SHP77 (cell line): ENCODE measurements at places on chromosomes 1 and 21.

DNA sequence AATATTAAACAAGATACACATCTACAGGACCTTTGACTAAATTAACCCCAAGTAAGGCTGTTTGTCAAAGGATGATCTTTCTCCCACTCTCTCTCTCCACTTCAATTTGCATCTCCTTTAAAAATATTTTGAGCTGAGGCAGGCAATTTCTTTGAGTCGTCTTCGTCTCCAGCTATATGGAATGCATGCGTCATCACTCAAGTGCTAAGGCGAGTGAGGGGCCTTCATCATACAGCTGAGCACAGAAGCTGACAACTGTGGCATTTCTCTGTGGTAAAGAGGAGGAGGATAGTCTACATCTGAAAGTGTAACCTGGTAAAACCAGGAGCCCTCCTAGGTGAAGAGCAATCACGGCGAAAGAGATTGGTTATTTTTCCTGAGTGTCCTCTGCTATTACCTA is 7.6 kb downstream of the EPHX4 start:
- DNase-seq: no peak

DNA sequence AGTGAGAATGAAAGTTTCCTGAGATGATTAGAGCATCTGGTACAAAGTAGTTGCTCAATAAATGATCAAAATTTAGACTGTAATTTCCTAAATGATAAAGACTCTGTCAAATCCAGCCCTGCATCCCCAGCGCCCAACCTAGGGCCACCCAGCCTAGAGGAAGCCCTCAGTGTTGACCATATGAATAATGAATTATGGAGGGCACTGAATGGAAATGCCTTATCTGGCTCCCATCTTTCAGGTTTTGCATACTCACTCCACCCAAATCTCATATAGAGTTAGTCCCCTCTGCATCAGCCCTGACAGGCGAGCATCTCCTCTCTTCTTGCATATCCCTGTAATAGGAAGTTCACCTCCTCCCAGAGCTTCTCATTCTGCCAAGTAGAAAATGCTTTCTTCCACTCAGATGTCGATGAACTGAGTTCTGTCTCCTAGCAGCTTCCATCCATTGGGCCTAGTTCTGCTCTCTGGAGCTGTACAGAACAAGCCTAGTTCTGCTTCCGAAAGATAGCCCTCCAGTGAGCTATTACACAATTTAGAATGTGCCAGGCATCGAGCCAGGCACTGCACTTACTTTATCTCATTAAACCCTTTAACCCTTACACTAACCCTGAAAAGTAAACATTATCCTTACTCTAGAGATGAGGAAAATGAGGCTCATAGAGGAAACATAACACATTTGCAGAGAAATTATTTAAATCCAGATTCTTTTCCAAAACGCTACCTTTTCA is 20.9 kb downstream of the COA7 start:
- DNase-seq: no peak

DNA sequence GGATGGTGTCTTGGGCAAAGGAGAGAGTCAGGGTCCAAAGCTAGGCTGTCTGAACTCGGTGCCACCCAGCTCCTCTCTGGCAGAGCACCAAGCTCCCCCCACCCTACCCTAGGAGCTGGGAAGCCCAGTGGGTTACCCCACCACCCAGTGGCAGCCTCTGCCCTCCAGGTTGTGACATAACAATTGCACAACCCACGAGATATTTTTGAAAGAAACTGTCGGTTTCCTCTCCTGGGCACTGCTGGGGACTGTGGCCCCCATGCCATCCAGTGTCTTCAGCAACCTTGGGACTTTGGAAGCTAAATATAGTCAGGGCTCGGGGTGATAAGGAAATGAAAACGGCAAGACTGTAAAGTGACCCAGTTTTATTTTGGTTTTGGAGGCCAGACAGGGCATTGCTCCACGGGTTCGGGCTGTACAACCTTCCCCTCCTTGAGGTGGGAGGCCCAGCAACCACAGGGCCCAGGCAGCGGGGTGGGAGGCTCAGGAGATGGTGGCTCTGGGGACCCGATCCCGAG is 1.4 kb downstream of the CITED4 start:
- no peak for DNase-seq

GRCh38 chr1:237759377-237759776 is 131.3 kb downstream of the ZP4 start:
- DNase-seq: no peak

- DNase-seq: no peak
Measured at GRCh38 chr1:27153549-27153886, 1.4 kb downstream of the SLC9A1 start.

GRCh38 chr1:57440096-57440495 is 16.2 kb upstream of the DAB1 start:
- DNase-seq: no peak

GRCh38 chr1:163161841-163162240 is 40.9 kb downstream of the RGS5 start:
- no peak for DNase-seq

GRCh38 chr1:36136535-36136934 is 11.5 kb upstream of the COL8A2 start:
- no peak for DNase-seq

- no peak for DNase-seq
Measured at GRCh38 chr1:204323887-204324286, 35.8 kb downstream of the PLEKHA6 start.

DNA sequence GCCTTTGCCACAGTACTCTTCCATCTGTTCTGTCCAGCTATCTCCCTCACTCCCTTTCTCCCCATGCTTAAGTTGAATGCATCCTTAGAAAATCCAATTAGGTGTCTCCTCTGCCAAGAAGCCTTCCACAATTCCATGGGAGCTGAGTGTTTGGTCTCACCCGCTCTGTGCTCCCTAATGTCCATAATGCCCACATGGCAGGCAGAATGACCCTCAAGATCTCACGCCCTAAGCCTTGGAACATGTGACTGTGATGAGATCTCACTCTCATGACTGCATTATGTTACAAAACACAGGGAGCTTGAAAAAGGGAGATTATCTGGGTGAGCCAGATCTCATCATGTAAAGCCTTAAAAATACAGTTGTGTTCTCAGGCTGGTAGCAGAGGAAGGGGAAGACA is 229.4 kb downstream of the OMA1 start:
- DNase-seq: no peak

GRCh38 chr1:28510273-28510969 is 4.6 kb downstream of the RCC1 start:
- DNase-seq: no peak

- no peak for DNase-seq
Measured at GRCh38 chr1:233443040-233443760, 115.7 kb downstream of the MAP3K21 start.

DNA sequence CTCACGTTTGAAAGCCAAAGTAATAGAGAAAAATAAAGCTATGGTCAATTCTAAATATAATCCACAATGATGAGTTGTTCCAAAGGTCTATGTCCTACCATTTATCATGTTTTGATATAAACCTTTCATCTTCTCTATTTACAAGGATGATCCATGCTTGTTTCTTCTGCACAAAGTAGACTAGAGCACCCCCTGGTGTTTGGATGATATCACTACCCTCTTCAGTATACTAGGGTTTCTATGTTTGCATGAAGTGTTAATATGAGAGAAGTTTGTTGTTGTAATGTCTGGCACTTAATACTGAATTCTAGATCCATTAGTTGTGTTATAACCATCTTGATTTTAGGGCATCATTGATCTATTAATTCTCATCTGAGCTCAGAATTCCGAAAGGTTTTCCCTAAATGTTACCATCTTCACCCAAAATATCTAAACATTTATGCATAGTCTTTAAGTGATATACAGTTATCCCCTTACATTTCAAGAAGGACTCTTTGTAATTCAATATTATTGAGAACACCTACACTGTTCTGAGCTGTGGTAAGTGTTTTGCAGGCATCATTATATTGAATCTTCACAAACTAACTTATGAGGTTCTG is 21.1 kb downstream of the CLDN8 start:
- peak; percentile 62 for DNase-seq

DNA sequence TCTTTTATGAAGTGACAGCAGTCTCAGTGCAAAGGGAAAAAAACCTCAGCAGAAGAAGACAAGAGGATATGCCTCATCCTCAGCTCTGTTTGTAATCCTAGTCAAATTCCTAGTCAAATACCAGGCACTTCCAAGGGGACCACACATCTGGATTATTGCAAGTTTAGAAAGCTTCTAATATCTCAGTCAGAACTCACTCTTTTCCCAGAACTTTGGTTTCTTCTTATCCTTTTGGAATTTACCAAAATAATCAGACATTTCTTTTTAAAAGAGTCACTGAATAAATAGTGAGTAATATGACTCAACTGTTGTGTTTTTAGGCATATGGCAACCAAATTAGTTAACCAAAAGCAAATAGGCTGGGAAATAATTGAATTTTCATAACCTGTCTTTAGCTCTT is 47.8 kb downstream of the PRRX1 start:
- no peak for DNase-seq

- DNase-seq: no peak
Measured at GRCh38 chr1:242639104-242639503, 114.6 kb upstream of the PLD5 start.

DNA sequence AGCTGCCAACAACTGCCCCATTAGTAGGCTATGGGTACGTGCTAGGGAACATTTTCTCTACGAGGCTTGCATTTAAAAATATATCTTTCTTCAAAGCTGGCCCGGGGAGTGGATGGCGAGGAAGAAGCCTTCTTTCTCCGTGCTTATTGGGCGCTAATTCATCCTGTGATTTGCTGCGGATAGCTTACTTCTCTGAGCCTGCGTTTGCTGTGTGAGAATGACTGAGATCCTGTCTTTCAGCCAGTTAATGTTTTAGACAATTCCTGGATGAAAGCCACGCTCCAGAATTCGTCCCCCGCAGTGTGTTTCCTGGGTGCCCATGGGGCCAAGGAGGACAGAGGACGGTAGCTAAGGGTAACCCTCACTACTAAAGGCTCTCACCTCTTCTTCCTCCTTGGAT is 57.8 kb upstream of the TARBP1 start:
- no peak for DNase-seq

DNA sequence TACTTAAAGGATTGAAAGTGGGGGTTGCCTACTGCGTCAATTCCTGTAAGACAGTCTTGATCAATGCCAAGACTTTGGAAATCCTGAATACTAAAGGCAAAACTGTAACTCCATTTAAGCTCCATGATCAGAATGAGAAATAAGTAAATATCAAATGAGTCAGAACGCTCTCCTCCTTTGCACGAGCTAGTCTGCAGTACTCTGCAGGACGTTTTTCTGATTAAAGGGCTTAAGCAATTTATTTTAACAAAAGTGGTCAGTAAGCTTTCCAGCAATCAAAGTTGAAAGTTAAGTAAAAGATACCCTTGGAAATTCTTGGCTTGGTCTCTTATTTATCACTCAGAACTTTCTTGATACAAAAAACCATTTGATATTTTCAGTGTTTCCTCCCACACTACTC is 35.7 kb upstream of the ARHGAP29 start:
- DNase-seq: no peak

GRCh38 chr1:234584926-234585325 is 25.1 kb downstream of the IRF2BP2 start:
- DNase-seq: peak; percentile 61

- DNase-seq: no peak
Measured at GRCh38 chr1:47755101-47755990, 241.8 kb downstream of the TRABD2B start.

GRCh38 chr1:199067483-199067882 is 428.6 kb downstream of the PTPRC start:
- DNase-seq: no peak

- no peak for DNase-seq
Measured at GRCh38 chr1:11067716-11068599, 8.1 kb upstream of the SRM start.

- peak; percentile 18 for DNase-seq
Measured at GRCh38 chr1:171645553-171646248, 6.8 kb downstream of the MYOC start.
